ENCODE measurements at places on chromosomes 7 and 10. TPM values are rescaled to one million over a fixed set of nuclear protein-coding genes. Genes with fewer than 3 reads are reported as not detected.
A peak's percentile ranks its signal among the peaks of the same experiment; 100 is the strongest.

DNA sequence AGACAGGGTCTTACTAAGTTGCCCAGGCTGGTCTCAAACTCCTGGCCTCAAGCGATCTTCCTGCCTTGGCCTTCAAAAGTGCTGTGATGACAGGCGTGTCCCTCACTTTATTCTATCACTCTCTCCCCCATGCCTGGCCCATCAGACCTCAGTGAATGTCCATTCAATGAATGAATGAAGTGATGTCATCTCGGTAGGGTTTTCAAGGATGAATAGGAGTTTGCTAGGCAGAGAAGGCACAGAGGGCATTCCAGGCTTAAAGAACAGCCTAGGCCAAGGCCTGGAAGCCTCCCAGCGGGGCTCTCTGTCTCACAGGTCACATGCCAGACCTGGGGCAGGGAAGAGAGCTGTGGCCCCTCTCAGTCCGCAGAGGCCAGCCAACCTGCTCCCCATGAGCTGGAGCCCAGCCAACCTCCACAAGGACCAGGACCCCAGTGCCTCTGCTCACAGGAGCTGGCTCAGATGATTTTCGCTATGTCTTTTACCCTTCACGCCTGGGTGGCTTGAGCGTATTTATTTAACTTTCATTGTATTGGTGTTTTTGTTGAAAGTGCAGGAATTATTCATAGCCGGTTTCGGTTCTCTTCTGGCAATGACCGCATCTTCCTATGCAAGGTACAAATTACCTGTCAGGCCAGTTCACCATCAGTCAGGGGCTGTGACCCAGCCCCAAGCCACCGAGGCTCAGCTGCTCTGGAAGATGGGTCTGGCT is 11.8 kb upstream of the TNRC18 start:
- no peak for DNase-seq

DNA sequence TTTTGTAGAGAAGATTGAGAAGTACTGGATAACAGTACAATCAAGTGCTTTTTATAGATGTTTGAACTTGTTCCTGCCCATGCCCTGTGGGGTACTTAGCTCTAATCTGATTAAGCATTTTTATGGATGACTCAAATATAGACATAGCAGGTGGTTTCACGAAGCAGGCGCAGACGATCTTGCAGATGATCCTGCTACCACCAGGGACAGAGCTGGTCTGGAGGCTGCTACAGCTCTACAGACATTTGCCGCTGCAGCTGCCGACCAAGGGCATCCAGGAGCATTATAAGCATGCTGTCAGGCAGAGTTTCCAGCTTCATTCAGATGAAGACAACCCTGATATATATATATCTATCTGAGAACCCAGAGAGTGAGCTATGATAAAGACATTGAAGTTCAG is 650.4 kb downstream of the NXPH1 start:
- no peak for DNase-seq

GRCh38 chr7:80412842-80413241 is 99.0 kb downstream of the GNAT3 start:
- DNase-seq: no peak

GRCh38 chr10:130816116-130816901 is 495.2 kb downstream of the TCERG1L start:
- peak; percentile 70 for DNase-seq

The C10orf62 gene
- not detected for total RNA-seq
